ENCODE measurements at places on chromosomes 6 and 20.

DNA sequence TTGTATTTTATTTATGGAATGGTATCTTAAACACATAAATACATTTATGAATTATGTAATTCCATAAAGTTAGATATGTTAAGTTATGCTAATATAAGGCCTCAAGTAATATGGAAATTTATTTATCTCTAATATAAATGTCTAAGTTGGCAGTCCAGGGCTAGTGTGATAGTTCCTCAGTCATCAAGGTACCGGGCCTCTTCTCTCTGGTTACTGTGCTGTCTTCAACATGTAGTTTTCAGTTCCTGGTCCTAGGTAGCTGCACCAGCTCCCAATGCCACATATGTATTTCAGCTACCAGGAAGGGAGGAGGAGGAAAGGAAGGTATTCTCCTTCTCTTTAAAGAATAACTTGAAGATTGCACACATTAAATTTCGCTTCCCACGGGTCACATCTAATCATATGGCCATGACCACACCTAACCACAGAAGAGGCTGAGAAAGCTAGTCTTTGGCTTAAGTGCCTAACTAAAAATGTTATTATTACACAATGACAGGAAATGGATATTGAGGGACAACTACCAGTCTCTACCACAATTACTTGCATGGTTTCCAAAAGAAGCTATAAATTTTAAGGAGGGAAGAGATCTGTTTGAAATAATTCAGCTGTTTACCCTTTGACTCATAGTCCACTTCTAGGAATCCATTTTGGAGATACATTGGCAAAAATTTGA is 68.6 kb downstream of the BCKDHB start:
- no peak for DNase-seq

GRCh38 chr6:145028144-145028818 is 707.0 kb downstream of the EPM2A start:
- peak; percentile 65 for DNase-seq

DNA sequence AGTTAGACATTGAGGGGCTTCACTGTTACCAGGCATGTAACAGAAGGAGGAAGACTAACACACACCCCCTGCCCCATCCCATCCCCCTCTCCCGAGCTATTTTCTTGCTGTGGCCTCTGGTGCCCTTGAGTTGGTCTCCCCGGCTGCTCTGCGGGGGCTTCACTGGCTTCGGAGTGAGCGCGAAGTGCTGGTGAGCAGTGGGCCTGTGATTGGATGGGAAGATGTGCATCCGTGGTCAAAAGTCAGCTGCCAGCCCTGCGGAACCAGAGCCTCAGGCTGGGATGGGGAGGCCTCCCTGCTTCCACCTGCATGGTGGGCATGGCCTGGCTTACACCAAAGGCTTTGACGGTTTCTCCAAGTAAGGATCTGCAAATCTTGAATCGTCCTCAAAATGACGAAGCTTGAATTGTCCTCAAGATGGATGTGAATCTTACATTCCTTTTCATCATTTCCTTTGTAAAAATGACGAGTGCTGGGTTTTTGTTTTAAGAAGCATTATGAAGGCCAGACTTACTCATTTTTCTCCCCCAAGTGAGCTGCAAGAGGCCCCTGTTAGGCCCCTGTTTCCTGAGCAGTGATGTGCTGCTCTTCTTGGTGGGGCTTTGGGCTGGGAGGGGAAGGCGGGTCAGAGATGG is 23.7 kb downstream of the SPATA2 start:
- DNase-seq = no peak

DNA sequence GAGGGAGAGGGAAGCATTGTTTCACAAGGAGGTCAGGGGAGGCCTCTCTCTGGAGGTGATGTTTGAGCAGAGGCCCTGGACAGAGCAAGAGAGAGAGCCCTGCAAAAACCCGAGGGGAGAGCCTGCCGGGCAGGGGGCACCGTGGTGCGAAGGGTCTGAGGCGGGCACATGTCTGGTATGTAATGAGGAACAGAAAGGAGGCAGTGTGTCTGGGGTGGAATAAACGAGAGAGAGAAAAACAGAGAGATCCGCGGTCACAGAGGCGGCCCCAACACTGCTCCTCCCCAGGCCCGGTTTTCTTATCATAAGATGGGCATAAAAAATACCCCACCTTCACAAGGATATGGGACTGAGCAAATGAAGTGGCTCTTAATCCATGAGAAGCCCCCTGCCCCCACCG is 119.2 kb downstream of the PREX1 start:
- no peak for DNase-seq

DNA sequence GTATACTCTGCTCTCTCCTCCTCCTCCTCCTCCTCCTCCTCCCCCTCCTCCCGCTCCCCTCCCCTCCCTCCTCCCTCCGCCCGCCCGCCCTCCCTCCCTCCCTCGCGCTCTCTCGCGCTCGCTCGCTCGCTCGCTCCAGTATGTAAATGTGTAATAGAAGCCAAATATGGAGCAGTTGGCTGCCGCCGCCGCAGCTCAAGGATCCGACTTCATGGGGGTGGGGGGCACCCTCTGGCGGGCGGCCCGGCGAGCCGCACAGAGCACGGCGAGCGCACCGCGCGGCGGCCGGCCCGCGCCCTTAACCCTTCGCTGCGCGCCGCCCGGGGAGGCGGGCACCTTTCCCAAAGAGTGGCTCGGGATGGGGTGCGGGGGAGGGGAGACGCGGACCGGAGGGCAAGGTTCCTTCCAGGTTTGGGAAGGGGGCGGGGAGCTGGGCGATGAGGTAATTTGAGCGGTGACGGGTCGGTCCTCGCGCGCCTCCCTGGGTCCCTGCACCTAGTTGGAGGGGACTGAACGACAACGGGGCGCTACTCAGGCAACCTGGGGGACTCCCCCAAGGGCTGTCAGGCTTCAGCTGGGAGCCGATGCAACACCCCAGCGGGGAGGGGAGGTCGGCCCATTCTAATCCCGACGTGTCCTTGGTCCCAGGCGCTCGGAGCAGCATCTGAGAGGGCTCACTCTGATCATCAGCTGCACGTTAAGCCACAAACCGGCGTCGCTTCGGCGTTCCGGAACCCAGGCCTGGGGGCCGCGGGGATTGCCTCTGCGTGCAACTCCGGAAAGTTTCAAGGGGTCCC is 409 bp upstream of the ATXN1 start:
- peak; percentile 82 for DNase-seq

- DNase-seq = no peak
Observed at GRCh38 chr20:37797669-37798175, 103.9 kb downstream of the CTNNBL1 start.
